ENCODE measurements at places on chromosomes 11 and 22.

GRCh38 chr11:14499178-14499559 lies 442 bp downstream of the COPB1 start:
- no peaks in the 10 kb centered on the region for H3K27me3 ChIP-seq
- DNase-seq, result no peak
- H3K27ac ChIP-seq, result peak overlapping the region; percentile 85
- H3K4me1 ChIP-seq, result peaks cover 5% of the 10 kb centered on the region

DNA sequence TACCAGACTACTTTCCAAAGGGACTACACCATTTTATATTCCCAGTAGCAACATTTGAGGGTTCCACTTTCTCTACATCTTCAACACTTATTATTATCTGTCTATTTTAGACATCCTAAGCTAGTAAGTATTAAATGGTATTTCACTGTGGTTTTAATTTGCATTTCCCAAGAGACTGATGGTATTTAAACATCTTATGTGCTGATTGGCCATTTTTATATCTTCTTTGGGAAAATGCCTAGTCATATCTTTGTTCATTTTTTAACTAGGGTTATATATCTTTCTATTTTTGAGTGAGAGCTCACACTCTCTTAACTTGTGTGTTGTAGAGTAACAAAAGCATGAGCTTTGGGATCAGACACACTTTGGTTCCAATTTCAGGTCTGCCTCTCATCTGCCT lies 73.7 kb downstream of the PRCP start:
- no peaks in the 10 kb centered on the region for H3K36me3 ChIP-seq
- no peak overlapping the region for H3K27ac ChIP-seq
- H3K4me1 ChIP-seq, result no peaks in the 10 kb centered on the region
- DNase-seq, result no peak

DNA sequence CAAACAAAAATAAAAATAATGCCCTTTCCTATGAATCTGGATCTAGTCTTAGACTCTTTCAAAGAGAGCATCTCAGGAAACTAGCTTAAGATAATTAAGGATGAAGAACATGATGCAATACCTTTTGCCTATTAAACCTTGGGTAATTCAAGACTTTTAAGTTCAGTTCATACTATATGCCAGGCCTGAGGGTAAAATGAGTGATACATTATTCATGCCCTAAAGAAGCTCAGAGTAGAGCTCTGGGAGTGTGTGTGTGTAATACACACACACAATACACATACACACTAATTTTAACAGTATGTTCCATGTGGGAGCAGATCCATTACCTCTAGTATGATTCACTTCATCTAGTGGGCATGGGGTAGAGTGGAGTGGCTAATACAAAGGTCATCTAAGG lies 651.4 kb upstream of the CHORDC1 start:
- no peaks in the 10 kb centered on the region for H3K27me3 ChIP-seq
- H3K27ac ChIP-seq, result no peak overlapping the region
- no peaks in the 10 kb centered on the region for H3K4me1 ChIP-seq
- H3K4me3 ChIP-seq, result no peak overlapping the region
- H3K36me3 ChIP-seq, result no peaks in the 10 kb centered on the region
- no peak for DNase-seq

GRCh38 chr22:24894998-24895397 lies 51.5 kb downstream of the LHFPL7 start:
- no peak for DNase-seq
- H3K27me3 ChIP-seq, result no peaks in the 10 kb centered on the region
- H3K27ac ChIP-seq, result peak overlapping the region; percentile 93
- H3K36me3 ChIP-seq, result no peaks in the 10 kb centered on the region

GRCh38 chr11:95195831-95196230 lies 35.2 kb downstream of the SESN3 start:
- no peak overlapping the region for H3K27ac ChIP-seq
- DNase-seq, result no peak
- H3K36me3 ChIP-seq, result no peaks in the 10 kb centered on the region
- H3K4me1 ChIP-seq, result no peaks in the 10 kb centered on the region
- peaks cover 20% of the 10 kb centered on the region for H3K27me3 ChIP-seq

DNA sequence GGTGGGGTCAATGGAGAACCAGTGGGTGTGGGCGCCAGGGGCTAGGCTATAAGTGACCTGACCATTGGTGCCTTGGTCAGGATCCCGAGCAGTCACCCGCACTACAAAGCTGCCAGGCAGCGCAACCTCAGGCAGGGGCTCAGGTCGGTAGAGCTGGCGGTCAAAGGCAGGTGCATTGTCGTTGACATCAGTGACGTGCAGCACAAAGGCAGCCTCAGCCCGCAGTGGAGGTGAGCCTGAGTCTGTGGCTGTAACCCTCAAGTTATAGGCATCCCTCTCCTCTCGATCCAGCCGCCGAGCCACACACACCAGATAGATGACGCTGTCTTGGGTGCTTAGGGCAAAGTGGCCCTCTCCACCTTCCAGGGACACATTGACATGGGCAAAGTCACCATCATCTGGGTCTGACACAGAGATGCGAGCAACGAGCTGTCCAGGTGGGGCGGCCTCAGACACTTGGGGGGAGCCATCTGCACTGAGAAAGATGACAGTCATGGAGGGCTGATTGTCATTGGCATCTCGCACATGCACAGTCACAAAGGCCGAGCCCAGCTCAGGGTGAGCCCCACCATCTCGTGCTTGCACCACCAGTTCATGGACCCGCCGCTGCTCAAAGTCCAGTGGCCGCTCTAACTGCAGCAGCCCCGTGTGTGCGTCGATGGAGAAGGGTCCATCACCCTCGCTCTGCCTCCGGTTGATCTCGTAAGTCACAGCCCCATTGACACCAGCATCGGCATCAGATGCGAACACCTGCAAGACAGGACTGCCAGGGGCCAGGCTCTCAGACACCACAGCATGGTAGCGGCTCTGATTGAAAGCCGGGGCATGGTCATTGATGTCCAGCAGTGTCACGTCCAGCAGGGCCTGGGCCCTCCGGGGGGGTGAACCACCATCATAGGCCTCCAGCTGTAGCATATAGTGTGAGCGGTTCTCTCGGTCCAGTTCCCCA lies 15.3 kb downstream of the DCHS1 start:
- no peaks in the 10 kb centered on the region for H3K36me3 ChIP-seq
- no peak overlapping the region for H3K4me3 ChIP-seq
- no peak for DNase-seq

DNA sequence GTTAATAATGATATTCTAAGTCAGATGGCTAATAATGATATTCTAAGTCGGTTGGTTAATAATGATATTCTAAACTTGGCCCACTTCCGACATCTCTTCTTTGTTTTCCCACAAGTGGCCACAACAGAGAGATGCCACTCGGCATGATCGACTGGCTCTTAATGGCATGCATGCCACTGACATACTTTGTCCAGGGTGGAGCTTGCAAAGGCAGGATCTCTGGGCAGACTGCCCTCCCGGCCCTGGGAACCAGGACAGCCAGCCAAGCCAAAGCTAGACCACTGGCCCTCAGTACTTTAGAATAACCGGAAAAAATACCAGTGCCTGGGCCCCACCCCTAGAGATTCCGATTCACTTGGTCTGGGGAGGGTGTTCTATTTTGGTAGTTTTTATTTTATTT lies 78.1 kb downstream of the KIAA1671 start:
- no peak for DNase-seq
- H3K4me3 ChIP-seq, result no peak overlapping the region
- no peaks in the 10 kb centered on the region for H3K27me3 ChIP-seq
- no peak overlapping the region for H3K27ac ChIP-seq
- peaks cover 17% of the 10 kb centered on the region for H3K4me1 ChIP-seq

GRCh38 chr11:34654483-34655334 lies 33.8 kb downstream of the EHF start:
- H3K27ac ChIP-seq, result peak overlapping the region; percentile 77
- no peaks in the 10 kb centered on the region for H3K27me3 ChIP-seq
- H3K36me3 ChIP-seq, result no peaks in the 10 kb centered on the region
- H3K4me3 ChIP-seq, result no peak overlapping the region
- DNase-seq, result peak; percentile 87
- H3K4me1 ChIP-seq, result peaks cover 24% of the 10 kb centered on the region

DNA sequence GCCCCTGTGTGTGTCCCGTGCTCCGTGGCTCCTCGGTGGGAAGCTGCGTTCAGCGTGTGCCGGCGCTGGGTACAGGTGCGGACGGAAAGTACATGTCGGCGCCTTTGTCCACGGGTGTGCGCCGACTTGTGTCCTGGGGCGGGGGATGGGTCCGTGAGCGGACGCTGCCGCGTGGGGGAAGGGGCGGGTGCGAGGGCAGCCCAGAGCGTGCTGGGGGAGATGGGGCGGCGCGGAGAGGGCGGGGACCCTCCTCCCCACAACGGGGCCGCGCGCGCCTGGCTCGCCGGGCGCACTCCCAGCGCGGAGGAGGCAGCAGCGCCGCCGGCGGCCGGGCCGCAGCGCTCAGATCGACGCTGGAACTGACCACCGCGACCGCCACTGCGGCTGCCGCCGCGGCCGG lies 33.6 kb upstream of the RELT start:
- no peak for DNase-seq
- H3K4me1 ChIP-seq, result peaks cover 6% of the 10 kb centered on the region
- H3K27ac ChIP-seq, result no peak overlapping the region
- H3K4me3 ChIP-seq, result peak overlapping the region; percentile 20
- H3K36me3 ChIP-seq, result no peaks in the 10 kb centered on the region

GRCh38 chr11:69035150-69035945 lies 13.4 kb upstream of the TPCN2 start:
- H3K4me3 ChIP-seq, result no peak overlapping the region
- peaks cover 2% of the 10 kb centered on the region for H3K27me3 ChIP-seq
- no peaks in the 10 kb centered on the region for H3K4me1 ChIP-seq

- H3K27ac ChIP-seq, result no peak overlapping the region
- H3K4me1 ChIP-seq, result peaks cover 24% of the 10 kb centered on the region
- no peak for DNase-seq
- H3K36me3 ChIP-seq, result peaks cover 2% of the 10 kb centered on the region
- no peak overlapping the region for H3K4me3 ChIP-seq
These were observed 2.0 kb downstream of the JRKL start for GRCh38 chr11:96391698-96392307.

DNA sequence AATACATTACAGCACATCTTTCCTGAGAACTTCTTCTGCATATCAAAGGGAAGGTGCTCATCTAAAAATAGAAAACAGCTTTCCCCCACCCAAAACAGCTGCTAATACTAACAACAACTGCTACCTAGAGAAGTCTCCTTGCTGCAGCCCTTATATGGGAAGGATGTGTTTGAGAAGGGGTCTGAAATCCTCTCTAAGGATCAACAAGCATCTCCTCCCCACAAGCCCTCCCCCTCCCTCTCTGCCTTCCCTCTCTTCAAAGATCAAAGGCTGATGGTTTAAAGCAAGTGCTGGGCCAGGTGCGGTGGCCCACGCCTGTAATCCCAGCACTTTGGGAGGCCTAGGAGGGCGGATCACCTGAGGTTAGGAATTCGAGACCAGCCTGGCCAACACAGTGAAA lies 33.5 kb downstream of the SCUBE2 start:
- no peak overlapping the region for H3K27ac ChIP-seq
- H3K4me3 ChIP-seq, result no peak overlapping the region
- H3K36me3 ChIP-seq, result no peaks in the 10 kb centered on the region
- no peaks in the 10 kb centered on the region for H3K27me3 ChIP-seq
- no peak for DNase-seq
- H3K4me1 ChIP-seq, result no peaks in the 10 kb centered on the region

- H3K4me3 ChIP-seq, result no peak overlapping the region
- DNase-seq, result no peak
- H3K27me3 ChIP-seq, result no peaks in the 10 kb centered on the region
These were observed 929.9 kb downstream of the BRD1 start for GRCh38 chr22:48897645-48898370.

GRCh38 chr11:106421676-106422292 lies 344.3 kb downstream of the AASDHPPT start:
- no peaks in the 10 kb centered on the region for H3K27me3 ChIP-seq
- no peak overlapping the region for H3K4me3 ChIP-seq
- no peak for DNase-seq

- DNase-seq, result no peak
- H3K4me3 ChIP-seq, result peak overlapping the region; percentile 75
- H3K36me3 ChIP-seq, result peaks cover 9% of the 10 kb centered on the region
- peaks cover 27% of the 10 kb centered on the region for H3K4me1 ChIP-seq
- no peaks in the 10 kb centered on the region for H3K27me3 ChIP-seq
These were observed 1.4 kb downstream of the MADD start for GRCh38 chr11:47271328-47271727.

GRCh38 chr11:68012843-68013610 lies 2.9 kb downstream of the ALDH3B1 start:
- H3K4me1 ChIP-seq, result peaks cover 85% of the 10 kb centered on the region
- H3K27ac ChIP-seq, result peak overlapping the region; percentile 92
- DNase-seq, result no peak
- no peaks in the 10 kb centered on the region for H3K27me3 ChIP-seq

DNA sequence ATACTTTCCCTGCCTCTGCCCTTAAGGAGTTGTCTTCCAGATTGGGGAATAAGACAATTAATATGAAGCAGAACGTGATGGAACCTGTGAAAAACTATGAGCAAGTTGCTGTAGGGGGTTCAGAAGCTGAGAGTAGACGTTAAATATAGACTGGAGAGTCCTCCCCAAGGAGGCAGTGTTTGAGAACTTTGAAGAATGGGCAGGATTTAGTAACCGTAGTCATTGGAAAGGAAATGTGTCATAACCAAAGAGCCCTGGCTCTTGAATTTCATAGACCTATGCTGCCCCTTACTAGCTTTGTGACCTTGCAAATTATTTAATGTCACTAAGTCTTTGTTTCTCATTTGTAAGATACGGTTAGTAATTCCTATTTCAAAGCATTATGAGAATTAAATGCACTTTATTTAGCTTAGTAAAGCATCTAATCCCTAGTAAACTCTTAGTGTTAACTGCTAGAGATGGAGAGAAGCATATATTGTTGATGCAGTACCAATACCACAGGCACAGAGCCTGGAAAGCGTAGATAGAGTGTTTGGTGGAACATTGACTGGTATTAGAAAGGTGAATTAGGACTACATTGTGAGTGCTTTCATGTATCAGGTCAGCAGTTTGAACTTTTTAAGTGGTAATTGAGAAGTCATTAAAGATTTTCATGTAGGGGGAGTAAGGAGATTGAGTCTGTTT lies 54.1 kb downstream of the MCAM start:
- H3K4me1 ChIP-seq, result peaks cover 14% of the 10 kb centered on the region
- DNase-seq, result no peak
- no peaks in the 10 kb centered on the region for H3K36me3 ChIP-seq
- H3K27ac ChIP-seq, result no peak overlapping the region
